ENCODE measurements at places on chromosomes 2 and 18. TPM values are rescaled to one million over a fixed set of nuclear protein-coding genes. Genes with fewer than 3 reads are reported as not detected.

The UPP2 gene
- total RNA-seq, result not detected

The ADCYAP1 gene
- not detected for total RNA-seq

DNA sequence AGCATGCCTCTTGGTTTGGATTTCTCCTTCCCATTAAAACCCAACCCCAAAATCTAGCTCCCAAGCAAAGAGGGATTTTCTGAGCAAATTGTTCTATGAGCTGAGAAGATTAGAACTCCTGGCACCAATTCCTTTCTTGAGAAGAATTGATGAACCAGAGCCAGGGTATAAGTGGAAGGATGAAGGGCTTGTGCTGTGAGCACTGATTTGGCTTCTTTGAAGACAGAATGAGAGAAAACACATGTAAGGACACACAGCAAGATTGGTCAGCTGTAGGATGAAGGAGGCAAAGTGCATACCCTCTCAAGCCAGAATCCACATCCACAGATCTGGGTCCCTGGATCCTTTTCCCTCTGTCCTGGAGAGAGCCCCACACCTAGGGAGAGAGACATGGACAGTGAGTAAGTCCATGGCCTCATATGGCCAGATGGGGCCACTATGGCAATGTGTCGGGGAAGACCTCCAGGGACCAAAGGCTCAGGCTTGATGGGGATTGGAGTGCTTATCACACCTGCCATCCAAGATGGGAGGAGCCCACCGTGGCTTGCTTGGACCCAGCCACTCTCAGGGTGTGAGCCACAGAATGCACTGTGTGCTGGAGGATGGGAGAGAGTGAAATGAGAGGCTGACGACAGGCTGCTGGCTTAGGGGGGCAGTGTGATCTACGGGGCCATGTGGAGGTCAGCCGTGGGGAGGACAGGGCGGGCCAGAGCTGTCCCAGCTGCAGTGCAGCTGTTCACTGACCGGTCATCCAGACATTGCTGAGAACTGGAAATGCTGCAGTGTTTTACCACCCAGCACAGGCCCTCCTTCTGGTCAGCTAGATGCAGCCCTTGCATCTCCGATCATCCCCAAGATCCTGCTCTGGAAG is 339.8 kb downstream of the CYP26B1 start:
- no peaks in the 10 kb centered on the region for H3K4me1 ChIP-seq
- no peak overlapping the region for H3K27ac ChIP-seq
- no peak overlapping the region for H3K4me3 ChIP-seq
- DNase-seq, result no peak

GRCh38 chr2:9995059-9995458 is 43.6 kb downstream of the GRHL1 start:
- H3K4me3 ChIP-seq, result no peak overlapping the region
- no peaks in the 10 kb centered on the region for H3K36me3 ChIP-seq

DNA sequence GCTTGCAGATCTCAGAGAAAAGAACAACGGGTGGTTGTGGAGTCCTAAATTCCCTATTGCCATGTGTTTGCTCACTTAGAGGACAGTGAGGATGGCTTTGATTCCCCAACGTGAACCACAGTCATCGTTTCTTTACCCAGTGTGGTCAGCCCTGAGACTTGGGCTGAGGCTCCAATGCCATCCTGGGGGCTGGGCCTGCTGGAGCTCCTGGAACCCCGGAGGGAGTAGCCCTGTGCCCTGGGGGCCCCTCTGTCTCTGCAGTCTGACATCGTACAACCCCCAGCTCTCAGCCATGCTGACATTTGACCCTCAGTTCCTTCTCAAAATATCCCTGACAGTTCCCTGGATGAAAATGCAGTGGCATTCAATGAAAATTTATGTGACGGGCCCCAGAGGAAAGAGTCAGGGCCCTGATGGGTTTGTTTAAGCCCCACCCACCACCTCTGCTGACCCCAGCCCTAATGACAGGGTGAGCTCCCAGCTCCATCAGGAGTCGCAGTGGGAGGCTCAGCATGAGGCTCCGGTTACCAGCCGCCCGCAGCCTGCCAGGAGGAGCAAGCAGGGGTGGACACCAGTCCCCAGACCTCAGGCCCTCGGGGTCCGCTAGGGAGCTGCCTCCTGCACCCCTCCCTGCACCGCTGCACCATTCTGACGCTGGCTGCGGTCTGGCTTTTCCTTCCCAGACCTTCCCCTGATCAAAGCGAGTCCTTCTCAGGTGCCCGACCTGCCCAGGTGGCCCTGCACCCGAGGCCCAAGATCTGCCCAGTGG is 120.9 kb downstream of the TWIST2 start:
- no peaks in the 10 kb centered on the region for H3K27me3 ChIP-seq
- H3K27ac ChIP-seq, result no peak overlapping the region
- no peak for DNase-seq
